Mucosa of descending colon (tissue), 3 donors: ENCODE measurements at places on chromosomes 4 and X.
A peak's percentile ranks its signal among the peaks of the same experiment; 100 is the strongest.

GRCh38 chr4:37561803-37562207 is 124.4 kb downstream of the RELL1 start:
- DNase-seq, result no peak

DNA sequence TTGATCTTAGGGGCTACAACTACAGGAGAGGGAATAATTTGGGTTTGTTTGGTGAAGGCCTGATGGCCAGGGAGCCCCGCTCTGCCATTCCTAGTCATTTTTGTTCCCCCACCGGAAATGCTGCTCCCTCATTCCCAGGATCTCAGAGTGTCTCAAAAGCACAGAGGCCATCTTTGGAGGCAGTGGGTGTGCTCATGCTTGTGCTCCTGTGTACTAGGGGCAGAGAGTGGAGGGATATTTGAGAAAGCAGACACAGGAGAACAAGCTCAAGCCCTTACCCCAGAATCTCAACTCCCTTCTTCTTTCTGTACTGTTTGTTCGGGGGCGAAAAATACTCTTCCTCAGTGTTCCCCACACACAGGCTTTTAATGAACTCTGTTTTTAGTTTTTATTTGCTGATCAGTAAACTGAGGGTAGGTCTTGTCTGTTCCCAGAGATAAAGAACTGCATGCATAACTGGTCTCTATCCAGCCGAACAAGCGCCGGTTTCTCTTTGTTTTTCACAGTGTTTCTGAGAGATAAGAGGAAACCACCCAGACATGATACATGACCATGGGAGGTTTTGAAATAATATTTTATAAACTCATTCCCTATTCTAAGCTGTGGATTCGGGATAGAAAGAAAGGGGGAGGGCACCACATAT is 32.9 kb upstream of the XK start:
- no peak for DNase-seq

- DNase-seq, result no peak
Observed at GRCh38 chrX:572538-573124, 58.0 kb upstream of the SHOX start.

GRCh38 chr4:24971192-24971591 is 58.4 kb upstream of the CCDC149 start:
- DNase-seq, result no peak

GRCh38 chr4:99945718-99946355 is 581 bp downstream of the DNAJB14 start:
- no peak for DNase-seq

- DNase-seq, result no peak
Observed at GRCh38 chr4:185518069-185518468, 17.2 kb downstream of the PDLIM3 start.

DNA sequence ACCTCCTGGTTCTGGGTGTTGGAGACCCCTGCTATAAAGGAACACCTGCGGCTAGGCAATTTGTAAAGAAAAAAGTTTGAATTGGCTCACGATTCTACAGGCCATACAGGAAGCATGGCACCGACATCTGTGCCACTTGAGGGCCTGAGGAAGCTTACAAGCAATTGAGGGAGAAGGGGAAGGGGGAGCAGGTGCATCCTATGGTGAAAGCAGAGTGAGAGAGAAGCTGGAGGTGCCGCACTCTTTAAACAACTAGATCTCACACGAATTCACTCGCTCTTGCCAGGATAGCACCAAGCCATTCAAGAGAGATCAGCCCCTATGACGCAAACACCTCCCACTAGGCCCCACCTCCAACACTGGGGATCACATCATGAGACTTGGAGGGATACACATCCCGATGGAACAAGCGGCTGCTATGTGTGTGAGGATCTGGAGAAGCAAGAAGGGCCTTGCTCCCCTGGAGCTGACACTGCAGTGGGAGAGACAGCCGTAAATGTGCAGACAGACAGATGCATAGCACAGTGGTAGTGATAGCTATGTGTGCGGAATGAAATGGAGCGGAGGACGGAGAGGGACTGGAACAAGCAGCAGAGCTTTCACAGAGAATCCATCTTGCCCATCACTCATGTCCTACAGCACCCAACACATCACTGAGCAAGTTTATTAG is 60.7 kb upstream of the HELT start:
- no peak for DNase-seq

DNA sequence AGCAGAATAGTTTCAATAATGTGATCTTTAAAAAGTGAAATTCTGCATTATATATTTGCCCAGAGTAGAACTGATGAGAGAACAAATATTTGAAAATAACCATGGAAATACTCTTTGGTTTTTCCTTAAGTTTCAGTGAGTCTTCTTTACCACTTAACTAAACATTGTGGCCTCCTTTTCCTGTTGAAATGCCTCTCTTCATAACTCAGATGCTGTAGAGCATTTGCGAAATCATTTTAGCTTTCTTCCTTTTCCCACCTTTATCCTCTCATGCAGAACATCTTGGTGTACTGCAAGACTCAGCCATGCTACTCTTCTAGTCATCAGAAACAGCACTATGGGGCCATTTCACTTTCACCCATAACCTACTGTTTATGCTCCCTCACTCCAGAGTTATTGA is 48.2 kb downstream of the CASK start:
- DNase-seq, result no peak

DNA sequence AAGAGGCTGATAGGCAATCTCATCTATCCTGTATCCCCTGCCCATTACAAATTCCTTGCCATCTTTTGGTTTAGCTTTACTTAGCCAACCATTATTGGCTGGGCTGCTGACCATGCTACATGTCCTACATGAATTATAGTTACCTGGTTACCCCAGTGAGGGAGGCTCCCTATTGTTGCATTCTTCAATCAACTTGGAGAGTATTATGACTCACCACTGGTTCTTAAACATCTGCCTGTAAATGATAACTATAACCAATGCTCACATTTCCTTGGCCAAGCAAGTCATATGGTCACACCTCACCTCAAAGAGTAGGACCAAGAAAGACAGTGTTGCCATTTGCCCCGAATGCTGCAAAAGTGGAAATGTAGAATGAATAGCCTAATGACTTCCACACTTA is 297.6 kb downstream of the IL15 start:
- no peak for DNase-seq

DNA sequence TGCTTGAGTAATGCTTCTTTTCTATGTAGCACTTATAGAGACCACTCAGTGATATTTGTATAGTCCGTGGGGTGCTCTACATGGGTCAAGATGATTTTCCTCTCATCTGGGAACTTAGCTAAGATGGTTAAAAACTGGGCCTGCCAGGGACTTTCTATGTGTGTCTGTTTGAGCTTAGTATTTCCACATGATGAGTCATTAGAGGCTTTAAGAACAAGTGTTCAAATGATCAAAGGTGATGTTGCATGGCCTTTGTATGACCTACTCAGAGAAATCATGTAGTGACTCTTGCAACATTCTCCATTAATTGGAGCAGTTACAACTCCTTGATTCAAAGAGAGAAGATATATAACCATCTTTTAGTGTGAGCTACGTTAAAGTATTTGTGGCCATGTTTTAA is 1480.5 kb upstream of the IGFBP7 start:
- DNase-seq, result no peak

DNA sequence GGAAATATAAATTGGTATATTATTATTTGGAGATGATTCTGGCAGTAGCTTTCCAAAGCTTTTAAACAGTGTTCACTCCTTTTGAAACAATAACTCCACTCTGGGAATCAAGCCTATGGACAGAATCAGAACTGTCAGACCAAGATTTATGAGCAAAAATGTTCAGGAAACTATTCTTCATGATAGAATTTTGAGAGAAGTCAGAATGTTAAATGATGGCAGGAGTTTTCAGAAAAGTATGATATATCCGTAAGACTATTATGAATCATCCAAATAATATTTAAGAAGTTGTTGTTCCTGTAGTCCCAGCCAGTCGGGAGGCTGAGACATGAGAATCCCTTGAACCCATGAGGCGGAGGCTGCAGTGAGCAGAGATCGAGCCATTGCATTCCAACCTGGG is 50.5 kb upstream of the ADGRG2 start:
- DNase-seq, result no peak

DNA sequence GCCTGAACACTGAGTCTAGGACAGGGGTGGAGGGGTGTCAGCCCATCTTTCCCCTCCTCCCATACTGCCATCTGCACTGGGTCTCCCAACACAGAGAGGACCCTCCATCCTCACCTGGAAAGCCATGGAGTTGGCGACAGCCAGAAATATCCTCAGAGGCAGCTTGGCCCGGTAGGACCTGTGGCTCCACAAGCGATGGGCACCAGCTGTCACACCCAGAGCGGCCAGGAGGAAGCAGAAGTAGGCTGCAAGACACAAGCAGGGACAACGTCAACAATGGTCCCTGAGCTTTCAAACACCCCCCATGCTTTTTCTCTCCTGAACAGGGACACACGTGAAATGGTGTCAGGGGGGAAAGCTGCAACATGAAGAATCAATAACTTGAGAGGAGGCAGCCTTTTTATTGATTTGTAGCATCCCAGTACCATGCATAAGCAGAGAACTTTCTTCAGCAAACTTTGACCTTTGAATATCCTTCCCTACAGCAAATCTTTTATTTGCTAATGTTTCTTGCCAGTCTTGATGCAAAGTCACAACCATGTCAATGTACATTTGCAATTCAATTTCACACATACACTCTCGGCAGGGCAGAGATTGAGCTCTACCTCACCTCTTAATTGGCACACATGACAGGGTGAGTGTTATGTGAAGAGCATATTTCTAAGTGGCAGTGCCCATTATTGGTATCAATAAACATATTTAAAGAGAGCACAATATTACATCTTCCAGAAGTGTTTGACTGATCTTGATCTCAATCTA is 93.2 kb downstream of the SCD5 start:
- no peak for DNase-seq

- no peak for DNase-seq
Observed at GRCh38 chrX:74133156-74133796, 170.7 kb upstream of the ZCCHC13 start.

GRCh38 chr4:76948443-76949275 is 893 bp upstream of the SEPTIN11 start:
- peak; percentile 84 for DNase-seq

- DNase-seq, result no peak
Observed at GRCh38 chr4:110400086-110400485, 75.9 kb upstream of the ENPEP start.

DNA sequence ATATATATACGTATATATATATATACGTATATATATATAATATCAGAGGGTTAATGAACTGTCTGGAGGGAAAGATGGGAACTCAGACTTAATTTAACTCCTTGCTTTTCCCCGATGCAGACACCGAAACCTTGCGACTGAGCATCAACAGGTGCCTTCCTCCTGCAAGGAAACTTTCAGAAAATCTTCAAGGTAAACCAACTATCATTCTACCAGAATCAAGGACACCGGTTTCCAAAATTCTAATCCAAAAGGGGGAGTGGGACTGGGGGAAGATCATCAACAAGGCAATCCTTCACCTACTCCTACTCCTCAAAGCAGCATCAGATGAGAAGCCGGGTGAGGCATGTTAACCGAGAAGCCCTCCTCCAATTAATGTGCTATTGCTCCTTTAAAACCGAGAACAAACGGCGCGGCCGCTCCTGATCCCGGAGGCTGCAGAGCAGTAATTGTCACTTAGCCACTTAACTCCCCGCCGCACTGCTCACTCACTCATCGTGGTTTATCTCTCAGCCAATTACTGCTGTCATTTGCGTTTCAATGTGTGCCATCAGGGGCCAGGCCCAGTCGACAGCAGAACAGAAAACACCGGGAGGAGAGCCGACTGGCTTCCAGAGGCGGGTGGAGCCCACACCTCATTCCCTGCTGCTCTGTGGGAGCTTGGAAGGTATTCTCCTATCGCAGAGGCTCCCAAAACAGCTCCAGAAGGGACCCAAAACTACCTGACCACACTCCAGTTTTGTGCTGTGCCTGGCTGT is 61.7 kb downstream of the MAML3 start:
- peak; percentile 62 for DNase-seq

DNA sequence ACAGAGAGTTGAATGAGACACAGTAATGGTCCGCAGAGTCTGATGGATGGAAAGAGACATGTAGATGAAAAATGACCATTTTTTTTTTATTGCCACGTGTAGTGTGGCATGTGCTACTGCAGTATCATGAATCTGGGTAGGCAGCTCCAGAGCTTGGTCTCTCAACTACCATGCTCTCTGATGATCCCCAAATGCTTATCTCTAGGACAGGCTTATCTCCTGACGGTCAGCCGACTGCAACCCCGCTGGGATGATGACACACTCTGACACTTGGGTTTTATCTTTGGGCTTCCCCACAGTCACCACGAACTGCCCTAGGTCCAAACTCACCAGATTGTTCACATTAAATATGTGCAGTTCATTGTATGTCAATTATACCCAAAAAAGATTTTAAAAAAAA is 239.7 kb downstream of the QDPR start:
- no peak for DNase-seq

GRCh38 chr4:176894498-176894897 is 101.8 kb upstream of the VEGFC start:
- no peak for DNase-seq

DNA sequence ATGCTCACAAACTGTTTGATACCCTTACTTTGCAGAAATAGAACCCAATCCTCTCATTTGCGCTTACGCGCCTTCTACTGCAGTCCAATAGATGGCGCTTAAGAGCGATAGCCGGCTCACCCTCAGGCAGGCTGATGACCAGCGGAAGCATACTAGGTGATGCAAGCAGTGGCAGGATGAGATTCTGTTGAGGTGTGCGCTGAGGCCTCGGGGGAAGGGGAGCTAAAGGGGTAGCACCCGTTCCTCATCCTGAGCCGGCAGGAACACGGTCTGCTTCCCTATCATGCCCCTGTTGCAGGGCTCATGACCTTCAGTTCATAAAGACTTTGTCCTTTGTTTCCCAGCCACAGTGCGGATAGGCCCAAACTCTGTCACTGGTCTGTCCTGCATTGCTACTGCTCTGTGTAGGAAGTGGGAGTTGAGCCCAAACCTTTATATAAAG is 628.9 kb downstream of the TLL1 start:
- DNase-seq, result no peak

- DNase-seq, result no peak
Observed at GRCh38 chrX:40035726-40036125, 62.0 kb downstream of the BCOR start.

DNA sequence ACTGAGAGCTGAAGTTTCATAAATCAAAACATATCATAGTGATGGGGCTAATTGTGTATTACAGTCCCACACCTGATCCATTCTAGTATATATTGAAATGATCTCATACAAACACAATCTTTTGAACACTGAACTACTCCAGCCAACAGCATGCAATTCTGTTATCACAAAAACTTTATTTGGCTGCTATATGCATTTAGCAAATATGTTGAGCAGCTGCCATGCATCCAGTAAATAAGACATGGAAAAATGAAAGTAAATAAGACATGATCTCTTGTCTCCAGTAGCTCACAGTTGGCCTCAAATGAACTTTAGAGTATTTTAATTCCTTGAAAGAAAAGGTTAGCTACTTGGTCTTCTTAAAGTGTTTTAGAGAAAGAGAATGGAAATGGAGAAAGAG is 2.1 kb downstream of the AMBN start:
- no peak for DNase-seq

- DNase-seq, result no peak
Observed at GRCh38 chrX:45818913-45819312, 618.2 kb upstream of the DIPK2B start.
